Esophagus mucosa (tissue), 1 donor: ENCODE measurements at places on chromosomes 16 and 17. TPM values are rescaled to one million over a fixed set of nuclear protein-coding genes. Genes with fewer than 3 reads are reported as not detected.

- ATAC-seq, result peak; percentile 6
These were observed 1.6 kb upstream of the CIBAR2 start for GRCh38 chr16:85113913-85114312.

DNA sequence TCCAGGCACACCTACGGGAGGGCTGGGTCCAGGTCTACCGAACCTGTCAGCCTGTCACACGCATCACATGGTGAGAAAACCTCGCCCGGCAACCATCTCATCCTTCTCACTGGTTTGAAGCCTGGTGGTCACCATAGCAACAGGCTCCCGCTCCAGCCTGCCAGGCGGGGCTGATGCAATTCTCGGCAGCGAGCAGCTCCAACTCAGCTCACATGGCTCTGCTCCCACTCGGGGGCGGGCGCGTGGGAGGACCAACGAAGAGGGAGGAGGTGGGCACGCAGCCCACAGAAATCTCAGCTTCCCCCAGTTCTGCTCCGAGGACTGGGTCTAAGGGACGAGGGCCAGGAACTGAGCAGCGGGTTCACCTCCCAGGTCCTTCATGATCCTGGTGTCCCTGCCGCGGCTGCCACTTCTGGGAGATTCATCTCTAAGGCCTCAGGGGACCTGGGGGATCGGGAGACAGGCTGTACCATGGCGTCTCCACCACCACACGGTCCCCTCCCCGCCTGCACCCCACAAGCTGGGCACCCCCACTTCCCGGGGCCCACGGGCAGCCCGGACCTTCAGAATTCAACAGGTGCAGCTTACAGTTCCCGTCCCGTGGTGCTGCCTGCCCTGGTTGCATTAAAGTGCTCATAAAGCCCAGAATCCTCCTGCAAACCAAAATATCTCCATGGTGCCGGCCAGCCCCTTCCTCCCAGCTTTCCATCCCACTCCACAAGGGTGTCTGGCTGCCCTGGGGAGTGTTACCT is 25.8 kb downstream of the ABR start:
- ATAC-seq, result peak; percentile 48

GRCh38 chr16:14497245-14498082 is 132.6 kb downstream of the PARN start:
- no peak for ATAC-seq

- ATAC-seq, result no peak
These were observed 7.5 kb upstream of the XPO6 start for GRCh38 chr16:28219282-28219681.

DNA sequence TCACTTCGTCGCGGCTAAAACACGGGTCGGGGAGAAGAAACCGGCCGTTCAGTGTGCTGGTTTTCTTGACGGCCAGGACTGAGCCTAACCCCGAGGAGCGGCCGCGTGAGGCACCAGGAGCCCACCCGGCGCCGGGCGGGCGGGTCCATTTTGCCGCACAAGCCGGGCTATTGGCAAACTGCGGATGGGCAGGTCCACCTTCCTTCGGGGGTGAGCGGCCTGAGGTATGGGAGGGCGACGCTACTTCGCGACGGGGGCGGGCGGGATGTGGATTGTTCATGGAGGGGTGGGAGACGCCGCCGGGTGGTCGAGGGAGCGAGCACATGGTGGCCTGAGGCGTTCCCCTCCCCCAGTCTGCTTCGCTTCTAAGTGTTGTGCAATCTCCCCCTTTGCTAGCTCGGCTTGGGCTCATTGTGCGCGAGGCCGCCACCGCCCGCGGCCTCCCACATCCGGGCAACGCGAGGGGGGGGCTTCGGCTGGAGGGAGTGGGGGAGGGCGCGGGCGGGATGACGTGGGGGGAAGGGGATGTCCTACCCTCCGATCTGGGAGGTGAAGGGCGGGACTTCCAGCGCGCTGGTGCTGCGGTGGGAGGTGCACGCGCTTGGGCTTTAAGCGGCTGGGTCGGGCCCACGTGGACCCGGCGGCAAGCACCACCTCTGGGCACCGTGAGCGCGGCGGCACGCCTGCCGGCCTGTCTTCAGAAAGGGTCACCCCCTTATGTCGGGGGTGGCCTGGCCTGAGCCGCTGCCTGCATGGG is 5.9 kb upstream of the CD68 start:
- ATAC-seq, result peak; percentile 65

DNA sequence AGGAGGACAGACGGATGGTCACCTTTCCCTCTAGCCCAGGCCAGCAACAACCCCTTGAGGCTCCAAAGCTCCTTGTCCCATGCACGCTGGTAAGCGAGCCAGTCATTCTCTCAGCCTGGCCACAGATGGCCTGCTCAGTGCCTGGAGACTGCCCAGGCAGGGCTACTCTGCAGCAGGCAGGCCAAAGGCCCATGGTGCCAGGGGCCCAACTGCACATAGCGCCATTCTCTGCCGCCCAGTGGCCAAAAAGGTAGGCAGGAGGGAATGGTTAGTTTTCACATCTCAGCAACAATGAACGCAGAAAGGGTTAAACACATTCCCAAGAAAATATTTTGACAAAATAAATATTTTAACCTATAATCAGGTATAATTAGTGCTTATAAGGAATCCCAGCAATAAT is 7.7 kb upstream of the SREBF1 start:
- ATAC-seq, result no peak

CCL8 gene
- total RNA-seq, result not detected

C17orf100 gene
- 1.7 TPM for total RNA-seq

CRYM gene
- 5.1 TPM for total RNA-seq

ATXN2L gene
- total RNA-seq, result 67.0 TPM
